ENCODE measurements at places on chromosomes 12 and 14.

GRCh38 chr12:107393043-107393717 lies 292.4 kb upstream of the PWP1 start:
- DNase-seq: peak; percentile 27

DNA sequence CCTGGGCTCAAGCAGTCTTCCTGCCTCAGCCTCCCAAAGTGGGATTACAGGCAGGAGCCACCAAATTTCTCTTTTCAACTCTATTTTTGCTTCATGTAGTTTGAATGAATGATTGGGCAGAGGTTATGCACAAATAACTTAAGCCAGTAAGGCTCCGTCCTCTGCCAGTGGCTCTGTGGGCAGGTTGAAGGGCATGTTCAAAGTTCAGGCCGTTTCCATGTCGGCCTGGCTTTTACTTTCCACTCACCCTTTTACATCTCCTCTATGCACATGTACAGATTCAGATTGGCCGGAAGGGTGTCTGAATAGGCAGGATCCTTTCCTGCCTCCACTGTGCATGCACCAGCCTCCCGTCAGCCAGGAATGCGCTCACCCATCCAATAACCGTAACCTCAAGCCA lies 132.3 kb downstream of the EML1 start:
- no peak for DNase-seq

- no peak for DNase-seq
Measured at GRCh38 chr14:95489214-95490137, 27.0 kb downstream of the SYNE3 start.

DNA sequence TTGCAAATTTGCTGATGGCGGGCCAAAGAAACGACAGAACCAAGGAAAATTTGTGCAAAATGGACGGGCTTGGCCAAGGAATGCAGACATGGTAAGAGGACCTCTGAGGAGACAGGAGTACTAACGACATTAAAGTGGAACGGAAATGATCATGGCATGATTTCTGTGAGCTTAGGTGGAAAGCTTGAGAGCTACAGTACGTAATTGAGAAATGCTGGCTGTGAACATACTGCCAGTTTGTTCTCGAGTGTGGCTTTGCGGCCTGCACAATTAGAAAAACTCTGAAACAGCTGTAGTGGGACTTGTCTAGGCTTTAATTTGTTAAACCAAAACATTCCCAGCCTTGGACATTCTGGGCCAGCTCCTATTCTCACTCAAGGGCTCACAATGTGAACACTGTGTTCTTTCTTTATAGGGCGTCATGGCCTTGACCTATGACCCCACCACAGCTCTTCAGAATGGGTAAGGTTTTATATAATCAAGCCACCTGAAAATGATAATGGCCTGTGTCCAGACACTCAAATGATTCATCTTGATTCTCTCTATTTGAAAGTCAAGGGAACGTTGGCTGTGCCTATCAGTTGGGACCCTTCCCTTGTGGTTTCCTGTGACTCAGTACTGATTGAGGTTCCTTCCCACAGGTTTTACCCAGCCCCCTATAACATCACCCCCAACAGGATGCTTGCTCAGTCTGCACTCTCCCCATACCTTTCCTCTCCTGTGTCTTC lies 48.5 kb downstream of the BAZ2A start:
- DNase-seq: no peak

DNA sequence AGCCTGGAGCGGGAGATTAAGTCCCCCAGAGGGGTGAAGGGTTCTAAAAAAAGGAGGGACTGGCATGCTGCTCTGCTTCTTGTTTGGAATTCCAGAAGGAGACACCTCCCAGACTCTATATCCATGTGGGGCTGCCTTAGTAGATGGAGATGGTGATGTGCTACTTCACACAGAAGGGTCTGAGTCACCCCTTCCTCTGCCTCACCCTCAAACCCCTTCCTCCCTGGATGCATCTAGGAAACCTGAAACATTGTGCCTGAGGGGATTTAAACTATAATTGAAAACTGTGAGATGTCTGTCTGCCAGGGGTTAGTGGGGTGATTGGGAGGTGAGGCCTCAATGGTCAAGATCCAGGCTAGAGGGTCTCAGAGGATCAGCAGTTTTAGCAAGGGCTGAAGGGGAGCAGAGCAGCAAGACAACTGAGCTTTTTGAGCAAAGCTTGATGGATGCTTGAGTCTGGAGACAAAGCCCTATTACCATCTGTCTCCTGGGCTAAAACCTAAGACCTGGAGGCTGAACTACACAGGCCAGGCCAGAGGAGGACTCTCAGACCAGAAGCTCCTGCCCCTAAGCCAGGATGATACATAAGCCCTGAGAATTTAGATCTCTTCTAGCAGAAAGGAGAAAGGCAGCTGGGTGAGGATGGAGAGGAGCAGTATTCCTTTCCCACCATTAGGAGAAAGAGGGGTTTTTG lies 314.7 kb upstream of the ATP2B1 start:
- DNase-seq: no peak

DNA sequence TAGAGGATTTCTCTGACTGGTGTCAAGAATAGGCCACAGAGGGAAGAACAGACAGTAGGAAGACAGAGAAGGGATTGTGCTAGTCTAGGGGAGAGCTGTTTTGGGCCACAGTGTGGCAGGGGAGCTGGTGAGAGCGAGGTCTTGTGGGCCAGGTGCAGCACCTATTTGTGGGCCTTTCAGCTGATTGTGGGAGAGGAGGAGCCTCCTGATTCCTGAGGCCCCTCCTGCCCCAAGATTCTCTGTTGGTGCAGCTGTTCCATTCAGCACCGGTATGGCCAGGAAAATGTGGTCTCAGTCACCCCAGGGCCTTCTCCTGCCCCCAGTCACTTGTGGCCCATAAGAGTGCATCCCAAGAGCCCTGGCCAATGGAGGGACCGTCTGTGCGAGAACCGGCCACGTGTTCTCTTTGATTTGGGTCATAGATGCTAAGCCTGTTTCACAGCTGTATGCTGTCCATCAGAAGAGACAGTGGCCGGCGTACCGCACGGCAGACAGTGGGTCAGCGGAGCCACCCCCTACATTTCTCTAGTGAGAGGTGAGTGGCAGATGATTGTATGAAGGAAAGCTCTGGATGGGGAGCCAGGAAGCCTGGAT lies 27.7 kb downstream of the TPCN1 start:
- no peak for DNase-seq

GRCh38 chr12:131008131-131008912 lies 54.6 kb downstream of the ADGRD1 start:
- no peak for DNase-seq

DNA sequence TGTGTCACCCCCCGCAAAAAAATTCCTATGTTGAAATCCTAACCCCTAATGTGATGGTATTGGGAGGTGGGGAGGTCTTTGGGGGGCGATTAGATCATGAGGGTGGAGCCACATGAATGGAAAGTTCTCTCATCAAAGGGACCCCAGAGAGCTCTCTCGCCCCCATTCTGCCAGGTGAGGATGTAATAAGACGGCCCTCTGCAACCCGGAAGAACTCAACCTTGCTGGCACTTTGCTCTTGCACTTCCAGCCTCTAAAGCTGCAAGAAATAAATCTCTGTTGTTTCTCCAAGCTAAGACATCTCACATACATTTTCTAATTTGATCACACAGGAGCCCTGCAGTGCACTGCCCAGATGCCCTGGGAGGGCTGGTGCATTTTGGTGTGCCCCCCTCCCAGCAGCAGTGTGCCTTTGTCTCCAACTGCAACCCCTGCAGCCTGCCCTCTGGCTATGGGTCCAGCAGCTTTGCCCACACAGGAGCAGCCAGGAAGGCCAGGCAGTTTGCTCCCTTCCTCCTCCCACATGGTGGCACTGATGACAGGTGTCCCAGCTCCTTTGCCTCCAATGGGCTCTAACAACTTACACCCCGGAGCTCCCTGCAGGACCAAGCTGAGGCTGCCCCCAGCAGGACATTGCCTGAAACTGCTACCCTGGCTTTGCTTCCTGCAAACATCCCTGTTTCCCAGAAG lies 59.3 kb downstream of the C14orf132 start:
- DNase-seq: no peak

GRCh38 chr12:125222876-125223275 lies 157.6 kb downstream of the AACS start:
- DNase-seq: no peak

DNA sequence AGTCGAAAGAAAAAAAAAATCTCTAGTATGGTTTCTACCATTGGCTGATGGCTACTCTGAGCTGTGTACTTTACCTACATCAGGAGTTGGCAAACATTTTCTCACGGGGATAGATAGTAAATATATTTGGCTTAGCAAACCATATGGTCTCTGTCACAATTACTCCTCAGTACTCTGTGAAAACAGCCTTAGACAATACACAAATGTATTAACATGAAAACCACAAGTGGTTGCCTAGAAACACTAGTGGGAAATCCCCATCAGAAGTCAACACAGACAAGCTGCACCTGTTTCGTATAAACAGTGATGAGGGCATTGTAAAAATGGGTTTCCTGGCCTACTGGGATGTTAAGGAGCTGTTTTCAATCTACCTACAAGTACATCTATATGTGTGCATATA lies 84.6 kb upstream of the NAV3 start:
- no peak for DNase-seq

DNA sequence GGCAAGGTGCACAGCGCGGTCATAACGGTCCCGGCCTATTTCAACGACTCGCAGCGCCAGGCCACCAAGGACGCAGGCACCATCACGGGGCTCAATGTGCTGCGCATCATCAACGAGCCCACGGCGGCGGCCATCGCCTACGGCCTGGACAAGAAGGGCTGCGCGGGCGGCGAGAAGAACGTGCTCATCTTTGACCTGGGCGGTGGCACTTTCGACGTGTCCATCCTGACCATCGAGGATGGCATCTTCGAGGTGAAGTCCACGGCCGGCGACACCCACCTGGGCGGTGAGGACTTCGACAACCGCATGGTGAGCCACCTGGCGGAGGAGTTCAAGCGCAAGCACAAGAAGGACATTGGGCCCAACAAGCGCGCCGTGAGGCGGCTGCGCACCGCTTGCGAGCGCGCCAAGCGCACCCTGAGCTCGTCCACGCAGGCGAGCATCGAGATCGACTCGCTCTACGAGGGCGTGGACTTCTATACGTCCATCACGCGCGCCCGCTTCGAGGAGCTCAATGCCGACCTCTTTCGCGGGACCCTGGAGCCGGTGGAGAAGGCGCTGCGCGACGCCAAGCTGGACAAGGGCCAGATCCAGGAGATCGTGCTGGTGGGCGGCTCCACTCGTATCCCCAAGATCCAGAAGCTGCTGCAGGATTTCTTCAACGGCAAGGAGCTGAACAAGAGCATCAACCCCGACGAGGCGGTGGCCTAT lies 875 bp downstream of the HSPA2 start:
- no peak for DNase-seq

DNA sequence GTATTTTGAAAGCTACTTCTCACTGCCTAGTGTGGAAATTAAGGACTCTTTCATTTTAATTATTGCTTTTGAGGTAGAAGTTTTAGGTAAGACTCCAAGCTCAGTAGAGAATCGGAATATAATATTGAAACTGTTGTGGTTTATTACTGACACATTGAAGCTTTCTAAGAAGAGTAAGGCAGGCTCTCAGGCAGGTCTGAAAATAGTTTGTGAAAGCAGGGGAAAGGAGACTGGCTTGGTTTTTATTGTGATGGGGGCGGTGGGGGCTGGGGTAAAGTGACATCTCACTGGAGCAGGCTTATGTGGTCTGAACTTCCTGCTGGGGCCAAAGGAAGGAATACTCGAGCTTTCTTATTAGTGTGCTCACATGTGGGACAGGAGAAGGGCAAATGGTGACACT lies 79.5 kb downstream of the OTOGL start:
- DNase-seq: no peak

DNA sequence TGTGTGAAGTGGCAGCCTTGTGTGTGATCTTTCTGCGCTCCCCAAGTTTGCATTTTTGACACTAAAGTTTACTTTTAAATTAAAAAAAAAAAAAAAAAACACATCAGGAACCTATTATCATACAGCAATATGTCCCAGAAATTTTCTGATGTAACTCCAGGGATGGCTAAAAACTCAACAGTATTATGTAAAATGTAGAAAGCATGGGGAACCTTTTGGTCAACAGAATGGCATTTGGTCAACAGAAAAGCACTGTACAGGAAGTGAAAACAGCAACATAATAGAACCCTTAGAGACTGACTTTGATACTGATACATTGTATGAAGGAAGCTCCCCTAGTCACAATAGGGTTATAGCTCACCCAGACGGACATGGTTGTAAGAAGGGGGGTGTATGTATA lies 224.3 kb downstream of the ITPR2 start:
- no peak for DNase-seq

DNA sequence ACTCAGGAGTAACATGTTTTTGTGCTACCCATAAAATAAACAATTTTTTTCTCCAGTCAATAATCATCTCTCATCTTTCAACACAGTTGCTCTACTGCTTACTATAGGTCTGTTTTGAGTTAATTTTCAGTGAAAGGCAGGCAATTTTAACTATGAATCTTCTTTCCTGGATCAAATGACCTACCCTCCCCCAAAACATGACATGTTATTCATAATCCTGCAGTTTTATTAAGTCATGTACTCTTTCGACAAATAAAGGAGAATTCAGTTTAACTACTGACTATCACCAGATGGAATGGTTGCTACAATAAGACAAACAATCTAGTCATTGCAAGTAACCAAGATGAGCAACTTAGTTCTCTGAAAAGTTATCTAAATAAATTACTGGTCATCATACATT lies 106.0 kb upstream of the FAR2 start:
- no peak for DNase-seq

- no peak for DNase-seq
Measured at GRCh38 chr14:90870950-90871604, 54.8 kb upstream of the TTC7B start.

DNA sequence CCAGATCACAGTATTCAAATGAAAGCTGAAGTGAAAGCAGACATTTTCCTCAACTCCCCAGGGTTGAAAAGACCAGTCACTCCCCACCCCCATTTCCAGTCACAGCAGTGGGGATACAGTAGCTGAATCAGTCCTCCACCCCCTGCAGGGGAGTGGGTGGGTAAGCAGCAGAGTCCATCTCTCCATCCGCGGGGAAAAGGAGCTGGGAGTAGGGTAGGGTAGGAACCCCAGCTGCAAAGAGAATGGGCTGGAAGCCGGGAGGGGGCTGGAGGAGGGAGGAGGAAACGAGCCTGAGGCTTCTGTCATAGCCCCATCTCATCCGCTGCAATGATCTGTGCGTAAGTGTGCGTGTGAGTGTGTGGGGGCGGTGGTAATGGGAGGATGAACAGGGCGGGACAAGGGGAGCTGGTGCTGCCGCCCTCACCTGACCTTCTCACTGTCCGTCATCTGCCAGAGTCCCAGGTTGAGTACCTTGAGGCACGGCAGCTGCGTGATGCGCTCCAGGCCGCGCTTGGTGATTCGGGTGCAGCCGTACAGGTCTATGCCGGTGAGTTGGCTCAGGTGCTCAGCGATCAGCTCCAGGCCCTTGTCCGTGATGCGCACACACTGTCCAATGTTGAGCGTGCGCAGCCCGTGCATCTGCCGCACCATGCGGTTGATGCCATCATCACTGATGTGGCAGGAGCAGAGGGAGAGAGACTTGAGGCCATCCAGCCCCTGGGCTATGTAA lies 1.8 kb downstream of the FBXL14 start:
- peak; percentile 66 for DNase-seq

- no peak for DNase-seq
Measured at GRCh38 chr12:29807129-29807528, 23.4 kb upstream of the TMTC1 start.

All from stimulated activated naive CD4-positive, alpha-beta T cell (primary cell).